ENCODE measurements at places on chromosomes 5 and 9.
A peak's percentile ranks its signal among the peaks of the same experiment; 100 is the strongest.

GRCh38 chr5:56670916-56671315 lies 144.4 kb upstream of the MAP3K1 start:
- no peak for DNase-seq

- no peak for DNase-seq
Measured at GRCh38 chr9:117734082-117734481, 29.9 kb downstream of the TLR4 start.

DNA sequence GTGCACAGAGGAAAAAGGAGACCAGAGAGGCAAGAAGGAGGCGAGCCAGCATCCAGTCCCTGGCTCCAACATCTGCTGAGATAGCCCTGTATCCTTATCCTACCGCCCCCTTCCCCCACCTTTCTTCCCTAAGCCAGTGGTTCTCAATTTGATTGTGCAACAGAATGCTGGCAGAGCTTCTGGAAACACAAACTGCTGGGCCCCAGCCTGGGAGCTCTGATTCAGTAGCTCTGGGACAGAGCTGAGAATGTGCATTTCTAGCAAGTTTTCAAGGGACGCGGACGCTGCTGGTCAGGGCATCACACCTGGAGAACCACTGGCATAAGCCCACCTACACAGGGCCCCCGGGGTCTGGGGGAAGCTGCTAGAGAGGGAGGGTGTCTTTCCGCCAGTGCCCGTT lies 21.1 kb downstream of the AK8 start:
- DNase-seq = no peak

DNA sequence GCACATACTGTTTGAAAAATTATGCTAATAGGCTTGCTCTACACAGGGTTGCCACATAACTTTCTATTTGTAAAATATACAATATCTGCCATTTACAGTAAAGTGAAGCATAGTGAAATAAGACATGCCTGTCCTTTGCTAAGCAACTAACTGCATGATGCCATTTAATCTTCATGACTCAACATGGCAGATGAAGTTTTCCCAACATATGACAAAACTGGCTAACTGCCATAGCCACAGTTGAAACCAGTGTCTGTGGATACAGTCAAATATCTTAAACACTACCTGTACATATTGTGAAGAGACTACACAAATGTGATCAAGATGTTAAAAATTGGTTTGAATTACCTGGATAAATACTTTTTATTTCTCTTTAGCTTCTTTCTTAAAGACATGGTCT lies 3.1 kb upstream of the DMAC1 start:
- no peak for DNase-seq

DNA sequence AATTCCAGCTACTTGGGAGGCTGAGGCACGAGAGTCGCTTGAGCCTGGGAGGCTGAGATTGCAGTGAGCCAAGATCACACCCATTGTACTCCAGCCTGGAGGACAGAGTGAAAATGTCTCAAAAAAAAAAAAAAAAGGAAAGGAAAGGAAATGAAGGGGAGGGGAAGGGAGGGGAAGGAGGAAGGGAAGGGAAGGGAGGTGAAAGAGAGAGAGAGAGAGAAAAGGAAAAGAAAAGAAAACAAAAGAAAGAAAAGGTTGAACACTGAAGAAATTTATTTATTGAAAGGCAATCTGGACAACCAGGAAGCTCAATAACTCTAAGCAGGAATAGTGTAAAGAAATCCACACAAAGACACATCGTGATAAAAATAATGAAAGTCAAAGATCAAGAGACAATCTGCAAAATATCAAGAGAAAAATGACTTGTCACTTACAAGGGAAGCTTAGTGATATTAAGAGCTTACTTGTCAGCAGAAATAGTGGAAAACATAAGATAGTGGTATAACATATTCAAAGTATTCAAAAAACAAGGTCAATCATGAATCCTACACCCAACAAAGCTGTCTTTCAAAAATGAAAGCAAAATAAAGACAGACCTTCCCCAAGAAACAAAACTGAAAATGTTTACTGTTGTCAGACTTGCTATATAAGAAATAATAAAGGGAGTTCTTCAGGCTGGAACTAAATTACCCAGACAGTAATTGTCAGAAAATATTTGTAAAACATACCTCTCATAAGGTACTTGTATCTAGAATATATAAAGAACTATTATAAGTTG lies 10.9 kb upstream of the RIMOC1 start:
- DNase-seq = no peak

DNA sequence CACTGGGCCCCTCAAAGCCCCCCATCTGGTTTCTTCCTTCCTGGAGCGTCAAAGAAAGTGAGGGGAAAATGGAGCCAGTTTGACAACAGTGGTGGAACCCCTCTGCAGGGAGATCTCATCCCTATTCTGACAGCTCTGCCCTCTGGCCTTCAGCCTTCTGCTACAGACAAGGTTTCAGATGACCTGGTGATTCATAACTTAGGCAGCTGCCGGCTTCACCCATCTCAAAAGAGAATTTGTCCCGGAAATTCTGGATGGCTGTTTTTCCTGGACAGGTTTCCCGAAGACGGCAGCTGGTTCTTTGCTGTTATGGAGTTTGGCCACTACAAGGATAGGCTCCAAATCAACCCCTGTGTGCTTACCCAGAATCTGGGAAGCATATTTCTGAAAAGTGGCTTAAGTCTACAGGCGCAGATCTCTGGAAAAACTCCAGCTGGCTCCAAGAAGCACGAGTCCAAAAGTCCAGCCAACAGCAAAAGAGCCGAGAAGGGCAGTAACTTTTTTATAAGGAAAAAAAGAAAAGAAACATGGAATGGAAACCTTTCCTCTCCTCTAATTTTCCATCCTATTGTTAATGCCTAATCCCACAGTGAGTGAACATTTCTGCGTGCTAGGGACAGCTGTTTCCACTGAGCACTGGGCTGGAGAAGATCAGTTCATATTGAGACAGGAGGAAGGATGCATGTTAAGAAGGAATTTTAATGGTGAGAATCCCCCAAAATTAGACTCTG lies 54.5 kb downstream of the ZNF366 start:
- no peak for DNase-seq

- no peak for DNase-seq
Measured at GRCh38 chr9:99239341-99240060, 17.4 kb downstream of the SEC61B start.

DNA sequence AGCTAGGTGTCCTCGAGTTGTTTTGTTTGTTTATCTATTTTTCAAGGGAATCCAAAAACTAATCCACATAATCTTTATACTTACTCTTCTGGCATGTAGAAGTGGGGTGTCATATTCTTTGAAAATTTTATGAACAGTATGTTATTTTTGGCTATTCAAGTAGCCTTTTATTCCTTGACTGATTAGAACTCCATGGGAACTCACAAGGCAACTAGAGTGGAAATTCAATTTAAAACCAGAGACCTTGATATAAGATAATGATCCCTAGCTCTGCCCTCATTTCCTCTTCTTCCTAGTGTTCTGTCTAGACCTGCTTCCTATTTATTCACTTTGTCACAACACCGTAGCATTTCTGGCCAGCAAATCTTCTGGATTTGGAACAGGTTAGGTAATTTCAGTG lies 1123.7 kb upstream of the C9orf72 start:
- no peak for DNase-seq

- no peak for DNase-seq
Measured at GRCh38 chr9:11064909-11065308, 452.1 kb upstream of the PTPRD start.

GRCh38 chr9:96187151-96187555 lies 114.8 kb downstream of the HSD17B3 start:
- DNase-seq = no peak

- no peak for DNase-seq
Measured at GRCh38 chr5:121816164-121816563, 35.5 kb upstream of the FTMT start.

- no peak for DNase-seq
Measured at GRCh38 chr5:124878583-124879342, 132.3 kb upstream of the ZNF608 start.

DNA sequence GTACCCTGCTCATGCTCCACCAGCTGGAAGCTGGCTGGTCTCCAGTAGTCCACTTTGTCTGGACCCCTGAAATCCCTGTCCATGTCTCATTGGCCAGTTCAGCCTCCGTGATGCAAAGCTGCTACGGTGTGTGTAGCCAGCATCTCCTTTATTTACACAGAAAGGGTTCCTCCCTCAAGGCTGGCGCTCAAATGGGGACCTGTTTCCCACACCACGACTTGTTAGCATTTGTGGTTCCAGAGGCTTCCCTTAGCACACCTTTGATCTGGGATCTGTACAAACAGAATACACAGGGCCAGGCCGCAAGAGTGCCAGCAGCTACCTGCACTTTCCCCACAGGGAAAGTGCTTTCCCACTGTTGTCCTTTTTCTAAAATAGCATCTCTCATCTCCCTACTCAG lies 5.7 kb upstream of the SMU1 start:
- DNase-seq = peak; percentile 47

DNA sequence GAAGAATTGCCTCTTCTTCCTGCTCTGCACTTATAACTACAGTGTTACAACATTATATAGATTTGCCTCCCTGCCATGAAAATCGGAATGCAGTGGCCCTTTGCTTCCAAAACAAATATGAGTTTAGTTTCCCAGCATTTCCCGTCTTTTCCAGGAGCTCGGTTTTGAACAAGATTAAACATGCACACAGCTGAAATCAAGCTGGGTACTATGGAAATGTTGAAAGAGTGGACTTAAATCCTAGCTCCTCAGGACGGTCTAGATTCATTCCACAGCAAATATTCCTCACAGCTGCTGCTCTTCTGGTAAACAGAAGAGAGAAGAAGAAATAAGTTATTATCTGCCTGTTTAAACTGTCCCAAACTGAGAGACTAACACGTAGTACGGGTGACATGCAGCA lies 161.4 kb downstream of the PIK3R1 start:
- no peak for DNase-seq

DNA sequence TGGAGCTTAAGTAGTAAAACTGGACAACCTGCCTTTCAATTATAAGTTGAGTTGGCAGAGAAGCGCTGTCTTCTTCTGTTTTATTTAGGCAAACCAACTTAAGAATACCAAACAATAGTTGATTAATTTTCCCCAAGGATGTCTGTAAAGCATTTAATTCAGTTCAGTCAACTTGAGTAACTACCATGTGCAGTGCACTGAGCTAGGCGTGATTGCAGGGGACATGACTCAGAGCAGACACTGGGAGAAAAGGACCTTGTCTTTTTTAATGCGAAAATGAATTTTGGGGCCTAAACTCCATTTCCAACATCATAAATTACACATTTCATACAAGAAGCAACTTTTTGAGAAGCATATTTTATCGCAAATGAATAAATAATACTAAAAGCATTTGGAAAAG lies 66.3 kb downstream of the FBXL7 start:
- no peak for DNase-seq

- no peak for DNase-seq
Measured at GRCh38 chr9:123965801-123966686, 36.1 kb upstream of the DENND1A start.

GRCh38 chr5:123367739-123368138 lies 55.5 kb downstream of the CEP120 start:
- DNase-seq = no peak

DNA sequence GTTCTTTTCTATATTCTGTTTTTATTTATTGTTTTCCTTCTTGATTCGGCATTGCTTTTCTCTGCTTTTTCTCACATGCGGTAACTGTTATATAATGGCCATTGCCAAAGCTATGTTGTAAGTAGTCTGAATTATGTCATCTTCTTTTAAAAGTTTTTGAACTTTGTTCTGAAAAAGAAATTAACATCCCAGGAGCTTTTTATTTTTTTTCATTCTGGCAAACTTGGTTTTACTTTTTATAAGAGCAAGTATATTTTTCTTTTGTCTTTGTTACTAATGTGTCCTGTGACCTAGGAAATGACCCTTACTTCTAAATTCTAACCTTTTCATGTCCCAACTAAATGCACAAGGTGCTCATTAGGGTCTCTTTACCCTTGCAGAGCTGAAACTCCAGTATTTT lies 26.7 kb upstream of the IZUMO3 start:
- DNase-seq = no peak

- DNase-seq = no peak
Measured at GRCh38 chr5:148255456-148255855, 13.1 kb upstream of the SPINK13 start.

GRCh38 chr9:8207596-8207995 lies 408.0 kb upstream of the DMAC1 start:
- no peak for DNase-seq

DNA sequence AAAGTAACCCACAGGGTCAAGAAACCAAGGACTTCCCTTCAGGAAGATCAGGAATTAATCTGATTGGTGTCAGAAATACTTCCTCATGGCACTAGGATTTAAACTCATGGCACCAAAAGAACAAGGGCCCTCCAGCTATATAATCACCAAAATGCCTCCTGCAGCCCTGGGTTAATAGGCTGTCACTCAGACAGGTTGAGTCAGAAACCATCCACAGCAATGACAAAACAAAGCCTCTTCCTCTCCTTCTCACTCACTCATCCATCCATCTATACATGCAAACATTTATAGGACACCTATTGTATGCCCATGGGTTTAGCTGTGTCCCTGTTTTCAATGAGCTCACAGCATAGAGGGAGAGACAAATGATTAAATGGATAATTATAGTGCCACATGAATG lies 62.5 kb upstream of the SPOCK1 start:
- DNase-seq = no peak

DNA sequence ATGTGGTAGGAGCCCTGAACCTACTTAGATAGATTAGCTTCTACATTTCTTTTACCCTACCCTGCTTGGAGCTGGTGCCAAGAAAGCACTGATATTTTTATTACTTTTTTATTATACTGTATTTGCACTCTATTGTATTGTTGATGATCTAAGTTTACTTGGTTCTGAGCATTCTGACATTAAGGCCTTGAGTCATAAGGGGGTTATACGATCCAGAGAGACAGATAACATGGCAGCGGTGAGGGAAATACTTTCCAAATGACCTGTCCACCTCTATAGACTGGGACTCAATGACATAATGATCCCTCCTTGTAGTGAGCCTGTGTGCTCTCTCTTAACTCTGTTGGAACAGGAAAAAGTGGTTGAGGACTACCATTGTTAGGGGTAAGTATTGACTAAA lies 176.3 kb downstream of the MAN2A1 start:
- DNase-seq = no peak

DNA sequence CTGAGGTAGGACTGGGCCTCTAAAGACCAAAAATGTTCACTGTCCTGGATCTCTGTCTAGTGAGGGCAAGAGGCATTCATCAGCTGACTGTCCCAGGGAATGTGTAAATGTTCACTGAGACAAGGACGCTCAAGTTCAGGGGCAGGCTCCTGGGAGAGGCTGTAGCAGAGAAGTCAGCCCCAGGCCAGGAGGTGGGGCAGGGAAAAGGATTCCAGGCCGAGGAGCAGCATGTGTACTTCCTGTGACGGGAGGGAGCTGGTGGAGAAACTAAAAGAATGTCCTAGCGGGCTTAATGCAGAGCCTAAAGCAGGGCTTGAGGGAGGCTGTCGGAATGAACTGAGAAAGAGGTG lies 205.8 kb downstream of the GABBR2 start:
- DNase-seq = no peak

DNA sequence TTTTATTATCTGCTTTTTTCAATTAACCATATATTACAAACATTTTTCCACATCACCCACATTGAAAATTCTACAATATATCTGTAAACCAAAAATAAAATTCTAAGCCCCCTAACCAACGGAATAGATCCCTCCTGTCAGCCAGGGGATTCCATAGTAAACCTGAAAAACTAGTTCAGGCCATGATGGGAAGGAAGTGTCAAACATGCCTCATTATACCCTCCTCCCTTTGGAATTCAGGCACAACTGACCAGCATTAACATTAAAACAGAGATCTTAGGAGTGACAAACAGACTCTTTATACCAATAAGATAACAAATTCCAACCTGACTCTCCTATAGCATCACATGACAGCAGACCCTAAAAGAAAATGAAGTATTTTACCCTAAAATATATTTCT lies 113.7 kb upstream of the DMRT1 start:
- DNase-seq = no peak

GRCh38 chr9:75169623-75170022 lies 81.3 kb downstream of the OSTF1 start:
- no peak for DNase-seq

- no peak for DNase-seq
Measured at GRCh38 chr9:88691811-88692210, 156.8 kb downstream of the NXNL2 start.

All from spleen (tissue), 13 donors.